GM23248 (cell line): ENCODE measurements at places on chromosomes 12 and 14. TPM values are rescaled to one million over a fixed set of nuclear protein-coding genes. Genes with fewer than 3 reads are reported as not detected.

The KRT72 gene
- not detected in 2 replicates for total RNA-seq

The IFNG-AS1 gene
- not detected in 2 replicates for total RNA-seq

The WNT1 gene
- not detected in 2 replicates for total RNA-seq

The PYM1 gene
- 20.1 and 25.9 TPM in 2 replicates for total RNA-seq
